Activated CD4-positive, alpha-beta T cell treated with anti-CD3 and anti-CD28 coated beads, Interleukin-2, amount 10 ng/mL, durations not matched to agents 24 days and 14 days (primary cell): ENCODE measurements at places on chromosomes 1 and 21. TPM values are rescaled to one million over a fixed set of nuclear protein-coding genes. Genes with fewer than 3 reads are reported as not detected.

The C1orf87 gene
- total RNA-seq = not detected in 2 replicates

The FCGR2B gene
- total RNA-seq = not detected in 2 replicates

The CLSTN1 gene
- total RNA-seq = 42.1 and 43.8 TPM in 2 replicates

The TEDDM1 gene
- total RNA-seq = not detected in 2 replicates

The KRTAP13-2 gene
- total RNA-seq = not detected in 2 replicates

The GBP5 gene
- 107 and 110 TPM in 2 replicates for total RNA-seq

The F13B gene
- total RNA-seq = not detected in 2 replicates

The RGS16 gene
- 94.3 and 94.7 TPM in 2 replicates for total RNA-seq

The ESPN gene
- total RNA-seq = 0.49 and 1.3 TPM in 2 replicates

The RIPPLY3 gene
- 0.26 TPM in 1 of 2 replicates, not detected in the other for total RNA-seq

The LORICRIN gene
- total RNA-seq = not detected in 2 replicates

The UBL4B gene
- not detected in 2 replicates for total RNA-seq

DNA sequence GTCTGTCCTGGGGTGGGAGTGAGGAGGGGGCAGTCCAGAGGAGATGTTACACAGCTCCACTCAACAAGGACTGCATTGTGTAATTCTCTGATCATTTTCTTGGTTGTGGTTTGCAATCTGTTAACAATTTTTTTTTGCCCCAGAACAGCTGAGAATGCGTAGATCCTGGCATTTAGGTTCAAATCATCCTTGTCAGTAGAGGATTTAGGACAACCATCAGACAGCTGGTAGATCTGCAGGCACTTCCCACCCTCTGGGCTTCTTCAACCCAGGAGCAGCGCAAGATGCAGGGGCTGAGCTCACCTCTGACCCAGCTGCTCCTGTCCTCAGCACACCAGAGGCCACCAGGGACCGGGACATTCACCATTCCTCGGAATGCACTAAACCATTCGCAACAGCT, 13.5 kb downstream of the BCAR3 start:
- no peak overlapping the region for H3K4me3 ChIP-seq
- H3K27me3 ChIP-seq = peaks cover 10% of the 10 kb centered on the region
- DNase-seq = no peak
- no peak overlapping the region for H3K27ac ChIP-seq
- H3K36me3 ChIP-seq = no peaks in the 10 kb centered on the region

DNA sequence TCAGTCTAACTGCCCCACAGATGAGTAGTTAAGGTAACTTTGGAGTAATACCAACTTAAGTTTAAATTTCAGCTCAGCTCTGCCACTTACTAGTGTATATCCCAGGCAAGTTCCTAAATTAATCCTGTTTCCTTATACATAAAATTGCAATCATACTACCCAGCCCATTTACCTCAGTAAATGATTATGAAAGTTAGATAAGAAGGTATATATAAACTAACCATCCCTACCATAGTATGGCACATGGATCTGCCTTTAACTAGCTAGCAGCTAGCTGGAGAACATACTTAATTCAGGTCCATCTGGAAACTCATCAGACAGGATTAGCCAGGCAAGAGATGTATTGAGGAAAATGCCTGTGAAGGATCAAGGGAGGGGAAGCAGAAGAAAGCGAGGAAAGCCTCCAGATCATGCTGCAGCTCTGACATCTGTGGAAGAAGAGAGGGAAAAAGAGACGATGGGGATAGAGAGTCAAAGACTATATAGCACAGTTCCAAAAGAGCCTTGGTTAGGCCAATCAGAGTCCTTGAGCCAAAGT, 8.0 kb upstream of the JAK1 start:
- peaks cover 2% of the 10 kb centered on the region for H3K27me3 ChIP-seq
- H3K4me1 ChIP-seq = peaks cover 3% of the 10 kb centered on the region
- H3K36me3 ChIP-seq = no peaks in the 10 kb centered on the region
- no peak overlapping the region for H3K27ac ChIP-seq

GRCh38 chr1:79716447-79716846, 709.9 kb upstream of the ADGRL4 start:
- no peak overlapping the region for H3K4me3 ChIP-seq
- no peaks in the 10 kb centered on the region for H3K36me3 ChIP-seq
- H3K4me1 ChIP-seq = no peaks in the 10 kb centered on the region
- no peak overlapping the region for H3K27ac ChIP-seq
- no peaks in the 10 kb centered on the region for H3K27me3 ChIP-seq

DNA sequence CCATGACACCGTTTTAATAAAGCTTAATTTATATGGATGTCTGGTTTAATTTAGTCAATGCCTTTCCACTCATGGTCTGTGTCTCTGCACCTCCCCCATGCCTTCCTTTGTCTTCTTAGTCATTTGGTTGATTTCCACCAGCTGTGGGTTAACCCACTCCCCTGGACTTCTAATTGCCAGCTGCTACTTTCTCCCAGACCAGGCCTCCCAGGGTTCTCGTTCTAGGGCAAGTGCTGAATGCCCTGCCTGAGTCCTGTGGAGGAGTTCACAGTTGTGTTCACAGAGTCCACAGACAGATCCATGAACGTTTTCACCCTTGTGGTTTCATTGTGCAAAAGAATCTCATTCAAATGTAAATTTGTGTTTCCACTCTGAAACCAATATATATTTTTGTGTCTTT, 243.4 kb downstream of the NUF2 start:
- H3K36me3 ChIP-seq = no peaks in the 10 kb centered on the region
- H3K27me3 ChIP-seq = no peaks in the 10 kb centered on the region
- no peaks in the 10 kb centered on the region for H3K4me1 ChIP-seq
- no peak for DNase-seq
- no peak overlapping the region for H3K27ac ChIP-seq

DNA sequence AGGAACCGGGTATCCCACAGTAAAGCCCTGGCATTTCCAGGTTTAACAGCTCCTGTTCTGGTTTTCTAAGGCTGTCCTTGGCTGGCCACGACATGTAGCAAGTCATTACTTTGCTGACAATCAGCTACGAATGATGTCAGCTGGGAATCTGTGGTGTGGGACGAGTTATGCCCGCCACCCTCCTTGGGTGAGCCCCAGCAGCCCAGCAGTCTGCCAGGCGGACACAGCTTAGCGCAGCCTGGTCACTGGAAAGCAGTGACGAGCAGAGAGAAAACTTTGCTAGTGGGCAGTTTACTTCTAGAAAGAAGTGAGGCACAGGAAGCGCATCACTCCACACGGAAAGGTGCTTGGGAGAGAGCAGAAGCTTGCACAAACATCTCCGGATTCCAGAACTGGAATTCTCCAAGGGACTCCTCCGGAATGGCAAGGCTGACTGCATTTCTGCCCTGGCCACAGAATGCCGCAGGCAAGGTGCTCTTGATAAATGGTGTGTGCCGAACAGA, 15.5 kb upstream of the ZNF436 start:
- no peaks in the 10 kb centered on the region for H3K36me3 ChIP-seq
- no peaks in the 10 kb centered on the region for H3K27me3 ChIP-seq
- H3K27ac ChIP-seq = no peak overlapping the region
- H3K4me1 ChIP-seq = no peaks in the 10 kb centered on the region

DNA sequence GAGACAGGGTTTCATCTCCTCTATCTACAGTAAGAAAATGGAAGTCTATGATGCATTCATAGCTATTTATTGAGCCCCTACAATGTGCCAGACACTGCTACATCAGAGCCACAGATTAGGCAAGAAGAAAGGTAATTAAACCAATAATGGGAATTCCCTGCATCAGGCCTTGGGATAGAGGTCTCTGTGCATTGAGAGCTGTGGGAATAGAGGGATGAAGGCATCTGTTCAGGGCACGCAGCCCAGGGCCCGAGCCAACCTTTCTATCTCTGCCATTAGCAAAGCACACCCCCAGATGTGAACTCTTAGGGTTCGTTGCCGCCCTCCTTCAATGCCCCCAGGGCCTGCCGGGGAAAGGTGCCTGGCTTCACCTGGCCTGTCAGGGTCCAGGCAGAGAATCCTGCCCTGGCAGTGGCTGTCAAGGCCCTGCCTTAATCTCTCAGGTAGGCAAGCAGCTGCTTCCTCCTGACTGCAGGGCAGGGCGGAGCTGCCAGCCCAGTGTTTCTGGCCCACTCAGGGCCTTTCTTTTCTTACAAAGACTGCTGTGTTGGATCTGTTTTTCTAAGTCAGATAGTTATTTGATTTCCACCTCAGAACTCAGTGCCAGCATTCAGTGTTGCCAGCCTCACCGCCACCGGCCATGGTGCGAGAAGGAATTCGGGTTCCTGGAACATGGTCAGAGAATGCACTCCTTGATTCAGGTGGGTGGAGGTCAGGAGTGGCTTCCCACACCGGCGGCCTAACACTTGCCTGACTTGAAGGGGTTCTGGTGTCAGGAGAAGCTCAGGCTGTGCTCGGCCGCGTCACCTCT, 76.1 kb downstream of the PGM1 start:
- no peaks in the 10 kb centered on the region for H3K4me1 ChIP-seq
- no peak overlapping the region for H3K4me3 ChIP-seq

GRCh38 chr1:221801251-221801661, 59.4 kb upstream of the DUSP10 start:
- peaks cover 17% of the 10 kb centered on the region for H3K4me1 ChIP-seq
- no peak overlapping the region for H3K4me3 ChIP-seq
- no peaks in the 10 kb centered on the region for H3K27me3 ChIP-seq
- no peak overlapping the region for H3K27ac ChIP-seq
- H3K36me3 ChIP-seq = peaks cover 2% of the 10 kb centered on the region
- peak; percentile 56 for DNase-seq

DNA sequence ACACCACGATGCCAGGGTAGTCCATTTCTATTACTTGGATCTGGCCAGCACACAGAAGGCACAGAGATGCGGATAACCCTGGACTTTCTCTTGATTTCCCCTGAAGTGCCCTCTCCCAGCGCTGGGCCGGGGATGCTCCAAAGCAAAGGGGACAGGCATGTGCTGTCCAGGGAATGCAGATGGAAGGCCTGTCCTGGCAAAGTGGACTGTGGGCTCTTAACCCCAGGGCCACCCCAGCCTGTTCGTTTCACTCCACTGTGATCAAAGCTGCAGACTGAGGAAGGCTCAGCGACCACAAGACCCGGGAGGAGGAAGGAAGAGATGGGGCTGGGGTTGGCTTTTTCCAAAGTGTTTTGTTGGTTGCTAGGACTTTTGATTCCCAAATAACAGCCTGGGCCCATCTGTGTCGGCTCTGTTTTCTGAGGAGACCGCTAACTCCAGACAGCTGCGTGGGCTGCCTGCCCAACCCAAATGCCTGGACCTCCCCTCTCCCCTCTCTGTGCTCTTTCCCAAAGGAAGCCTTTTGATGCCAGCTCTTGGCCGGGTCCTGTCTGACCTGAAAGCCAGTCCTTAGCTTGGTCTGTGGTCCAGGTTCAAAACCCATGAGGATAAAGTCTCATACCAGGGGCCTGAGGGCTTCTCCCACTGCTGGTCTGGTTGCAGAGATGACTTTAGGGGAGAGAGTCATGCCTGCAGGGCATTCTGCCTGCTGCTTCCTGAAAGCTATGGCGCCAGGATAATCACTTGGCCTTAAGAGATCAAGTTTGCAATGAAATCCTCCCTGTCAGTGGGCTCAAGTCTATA, 119.6 kb upstream of the CD34 start:
- no peak overlapping the region for H3K27ac ChIP-seq
- no peak for DNase-seq
- no peaks in the 10 kb centered on the region for H3K4me1 ChIP-seq
- H3K36me3 ChIP-seq = no peaks in the 10 kb centered on the region

DNA sequence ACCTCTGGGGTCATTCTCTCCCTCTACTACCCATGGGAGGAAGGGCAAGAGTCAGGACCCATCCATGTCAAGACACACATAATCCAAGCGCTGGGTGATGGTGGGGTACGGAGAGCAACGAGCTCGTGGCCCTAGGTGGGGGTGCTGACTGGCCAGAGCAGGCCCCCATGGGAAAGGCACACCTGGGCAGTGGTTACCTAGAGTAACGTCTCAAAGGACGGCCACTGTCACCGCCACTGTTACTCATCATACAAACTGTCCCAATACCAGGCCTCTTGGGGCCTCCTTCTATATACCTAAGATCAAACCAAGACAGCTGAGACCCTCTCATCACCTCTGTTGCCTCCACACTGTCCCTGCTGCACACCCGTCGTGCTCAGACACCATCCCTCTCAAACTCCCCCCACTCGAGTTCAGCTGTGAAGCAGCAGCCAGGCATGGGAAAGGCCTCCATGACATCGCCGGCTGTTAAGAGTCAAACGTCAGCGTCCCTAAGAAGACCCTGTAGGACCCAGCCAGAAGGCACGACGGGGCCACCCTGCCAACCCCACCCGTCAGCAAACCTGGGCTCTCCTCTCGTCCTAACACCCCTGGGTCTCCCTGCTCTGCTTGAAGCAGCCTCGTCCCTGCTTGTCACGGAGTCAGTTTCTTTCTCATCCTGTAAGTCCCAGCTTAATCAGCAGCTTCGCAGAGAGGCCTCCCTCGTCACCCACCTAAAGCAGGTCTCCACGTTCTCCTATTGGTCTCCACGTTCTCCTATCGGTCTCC, 15.3 kb downstream of the NPHP4 start:
- DNase-seq = no peak
- no peak overlapping the region for H3K4me3 ChIP-seq
- H3K36me3 ChIP-seq = peaks cover 19% of the 10 kb centered on the region
- no peaks in the 10 kb centered on the region for H3K27me3 ChIP-seq
- H3K27ac ChIP-seq = peak overlapping the region; percentile 25
- H3K4me1 ChIP-seq = peaks cover 23% of the 10 kb centered on the region

- H3K27ac ChIP-seq = no peak overlapping the region
- no peaks in the 10 kb centered on the region for H3K27me3 ChIP-seq
- H3K4me3 ChIP-seq = no peak overlapping the region
- H3K36me3 ChIP-seq = no peaks in the 10 kb centered on the region
- H3K4me1 ChIP-seq = no peaks in the 10 kb centered on the region
- no peak for DNase-seq
Measured at GRCh38 chr1:60739729-60740128, 342.6 kb upstream of the NFIA start.

DNA sequence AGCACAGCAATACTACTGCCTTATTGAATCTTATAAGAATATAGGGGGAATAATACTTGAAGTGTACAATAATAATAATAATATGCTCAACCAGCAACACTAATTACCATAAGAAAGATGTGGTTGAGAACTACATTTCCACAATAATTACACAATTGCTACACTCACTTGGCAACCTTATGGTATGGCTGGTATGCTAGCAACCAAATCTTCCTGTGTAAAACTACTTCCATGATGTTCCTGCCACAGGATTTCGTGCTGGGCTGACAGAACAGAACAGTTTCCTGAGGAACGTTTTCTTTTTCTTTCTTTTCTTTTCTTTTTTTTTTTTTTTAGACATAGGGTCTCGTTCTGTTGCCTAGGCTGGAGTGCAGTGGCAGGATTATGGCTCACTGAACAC, 50.6 kb downstream of the KIF26B start:
- no peaks in the 10 kb centered on the region for H3K36me3 ChIP-seq
- H3K27ac ChIP-seq = no peak overlapping the region
- DNase-seq = no peak

- H3K27me3 ChIP-seq = peaks cover 55% of the 10 kb centered on the region
- no peaks in the 10 kb centered on the region for H3K36me3 ChIP-seq
- no peak overlapping the region for H3K4me3 ChIP-seq
- DNase-seq = no peak
- no peak overlapping the region for H3K27ac ChIP-seq
- no peaks in the 10 kb centered on the region for H3K4me1 ChIP-seq
Measured at GRCh38 chr1:229041946-229042345, 229.0 kb upstream of the RAB4A start.

- no peak overlapping the region for H3K4me3 ChIP-seq
- H3K4me1 ChIP-seq = peaks cover 14% of the 10 kb centered on the region
- DNase-seq = no peak
- no peaks in the 10 kb centered on the region for H3K27me3 ChIP-seq
- H3K36me3 ChIP-seq = no peaks in the 10 kb centered on the region
Measured at GRCh38 chr21:45365608-45366241, 39.2 kb upstream of the COL18A1 start.
